Midbrain (tissue), 1 donor: ENCODE measurements at places on chromosomes 3 and 15.

DNA sequence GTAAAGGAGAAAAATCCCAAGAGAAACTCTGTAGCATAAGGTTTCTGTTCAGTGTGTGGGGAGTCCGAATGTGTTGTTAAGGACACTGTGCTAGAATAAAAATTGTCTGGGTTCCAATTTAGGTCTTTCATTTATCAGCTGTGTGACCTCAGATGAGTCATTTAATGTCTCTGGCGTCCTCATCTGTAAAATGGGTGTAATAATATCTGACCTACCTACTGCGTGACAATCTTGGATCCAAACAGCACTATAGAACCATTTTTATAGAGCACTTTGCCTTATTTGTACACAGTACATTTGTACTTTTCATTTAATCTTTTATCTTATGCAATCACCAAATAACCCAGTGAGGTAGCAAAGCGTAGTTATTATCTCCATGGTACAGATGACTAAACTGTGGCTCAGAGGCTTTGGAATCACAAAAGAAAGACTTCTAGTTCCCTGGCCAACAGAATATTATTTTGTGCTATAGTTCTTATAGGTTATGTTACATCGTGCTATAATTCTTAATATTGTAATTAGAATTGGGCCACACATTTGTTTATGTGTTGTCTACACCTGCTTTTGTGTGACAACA, 46.6 kb upstream of the TNIK start:
- no peak for DNase-seq

DNA sequence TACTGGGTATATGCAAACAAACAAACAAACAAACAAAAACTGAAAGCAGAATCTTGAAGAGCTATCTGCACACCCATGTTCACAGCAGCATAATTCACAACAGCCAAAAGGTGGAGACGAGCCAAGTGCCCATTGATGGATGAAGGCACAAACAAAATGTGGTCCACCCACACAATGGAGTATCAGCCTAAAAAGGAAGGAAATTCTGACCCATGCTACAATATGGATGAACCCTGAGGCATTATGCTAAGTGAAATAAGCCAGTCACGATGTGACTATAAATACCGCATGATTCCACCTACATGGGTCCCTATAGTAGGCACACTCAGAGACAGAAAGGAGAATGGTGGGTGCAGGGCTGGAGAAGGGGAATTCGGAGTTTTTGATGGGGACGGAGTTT, 24.1 kb downstream of the XPC start:
- no peak for DNase-seq

DNA sequence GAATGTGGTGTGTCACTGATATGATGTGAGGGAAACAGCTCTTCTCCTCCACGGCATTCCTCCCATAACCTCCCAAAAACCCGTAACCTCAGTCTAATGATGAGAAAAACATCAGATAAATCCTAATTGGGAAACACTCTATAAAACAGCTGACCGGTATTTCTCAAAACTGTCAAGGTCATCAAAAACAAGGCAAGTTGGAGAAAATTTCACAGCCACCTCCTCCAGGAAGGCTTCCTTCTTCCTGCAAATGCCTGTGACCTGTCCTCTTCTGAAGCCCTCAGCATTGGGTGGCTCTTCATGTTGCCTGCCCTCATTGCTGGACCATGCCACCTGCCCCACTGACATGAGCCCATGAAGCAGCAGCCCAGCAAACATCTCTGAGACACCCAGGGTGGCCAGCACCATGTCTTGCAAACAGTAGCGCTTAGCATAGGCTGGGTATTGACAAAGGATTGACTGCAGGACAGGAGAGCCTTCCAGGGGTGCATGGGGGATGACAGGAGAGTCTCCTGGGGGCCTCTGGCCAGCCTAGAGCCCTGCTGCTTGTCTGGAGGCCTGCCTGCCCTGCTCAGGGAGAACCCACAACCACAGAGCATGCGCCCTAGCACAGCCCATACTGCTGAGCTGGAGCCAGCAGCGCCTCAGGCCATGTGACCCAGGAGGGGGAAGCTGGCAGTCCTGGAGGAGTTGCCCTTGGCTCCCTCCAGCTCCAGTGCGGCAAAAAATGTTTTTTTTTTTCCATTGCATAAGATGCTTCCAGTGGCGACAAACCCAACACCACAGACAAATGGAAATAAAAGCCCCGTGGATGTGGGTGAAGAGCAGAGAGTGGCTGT, 49.7 kb downstream of the XXYLT1 start:
- DNase-seq: peak; percentile 31

GRCh38 chr15:52140646-52141045, 28.1 kb upstream of the BCL2L10 start:
- no peak for DNase-seq

DNA sequence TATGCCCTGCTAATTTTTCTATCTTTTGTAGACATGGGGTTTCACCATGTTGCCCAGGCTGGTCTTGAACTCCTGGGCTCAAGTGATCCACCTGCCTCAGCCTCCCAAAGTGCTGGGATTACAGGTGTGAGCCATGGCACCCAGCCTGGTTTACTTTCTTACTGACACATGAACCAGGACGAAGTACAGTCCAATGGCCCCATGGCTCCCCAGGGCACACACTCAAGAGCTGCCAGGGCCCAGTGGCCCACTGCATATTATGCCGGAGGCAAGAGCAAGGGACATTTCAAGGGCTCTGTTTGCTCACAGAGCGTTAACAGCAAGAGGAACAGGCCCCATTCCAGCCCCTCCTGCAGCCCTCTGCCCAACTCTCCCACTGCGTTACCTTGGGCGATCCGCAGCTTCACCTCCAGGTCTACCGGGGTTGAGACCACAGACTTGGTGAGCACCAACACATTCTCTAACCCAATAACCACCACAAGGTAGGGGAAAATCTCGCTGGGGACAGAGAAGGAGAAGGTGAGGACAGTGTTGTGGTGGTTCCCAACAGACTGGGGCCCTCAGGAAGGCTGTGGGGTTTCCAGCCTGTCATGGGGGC, 42.8 kb downstream of the PTPN23 start:
- no peak for DNase-seq

- DNase-seq: no peak
Observed at GRCh38 chr3:130979117-130979516, 47.5 kb downstream of the ASTE1 start.

DNA sequence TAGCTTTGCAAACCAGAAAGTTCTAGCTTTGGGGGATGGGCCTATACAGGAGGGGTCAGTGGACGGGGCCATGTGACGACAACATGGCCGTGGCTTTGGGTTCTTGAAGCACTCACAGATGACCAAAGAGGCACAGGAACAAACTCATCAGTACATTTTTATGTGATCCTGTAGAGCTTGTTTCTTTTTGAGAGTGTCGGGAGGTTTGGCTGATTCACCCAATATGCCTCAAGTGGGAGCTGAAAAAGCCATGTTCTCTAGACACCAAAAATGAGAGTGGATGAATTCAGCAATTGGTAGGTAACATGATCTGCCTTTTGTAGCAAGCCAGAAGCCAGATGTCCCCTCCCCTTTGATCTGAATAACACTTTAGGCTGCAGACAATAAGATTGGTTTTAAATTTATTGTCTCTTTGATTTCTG, 30.1 kb downstream of the GREM1 start:
- no peak for DNase-seq

DNA sequence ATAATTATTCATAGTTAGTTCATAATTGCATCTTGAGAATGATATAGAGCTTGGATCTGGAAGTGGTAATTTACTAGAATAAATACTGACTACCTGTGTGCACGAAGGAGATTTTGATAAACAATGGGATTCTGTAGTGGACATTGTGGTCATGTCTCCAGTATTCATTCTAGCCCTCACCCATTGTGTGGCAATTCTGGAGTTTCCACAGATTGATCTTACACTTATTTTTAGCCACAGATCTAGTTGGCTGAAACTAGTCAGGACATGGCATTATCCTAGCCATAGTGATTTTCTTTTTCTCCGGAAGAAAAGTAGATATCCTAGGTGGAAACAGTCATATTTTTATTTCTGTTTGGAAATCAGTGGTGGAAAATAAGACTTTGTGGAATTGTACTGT, 833.1 kb downstream of the NAALADL2 start:
- no peak for DNase-seq

- DNase-seq: no peak
Observed at GRCh38 chr3:135218304-135218703, 423.2 kb downstream of the EPHB1 start.

GRCh38 chr3:11651900-11652299, 8.2 kb upstream of the VGLL4 start:
- DNase-seq: peak; percentile 55

DNA sequence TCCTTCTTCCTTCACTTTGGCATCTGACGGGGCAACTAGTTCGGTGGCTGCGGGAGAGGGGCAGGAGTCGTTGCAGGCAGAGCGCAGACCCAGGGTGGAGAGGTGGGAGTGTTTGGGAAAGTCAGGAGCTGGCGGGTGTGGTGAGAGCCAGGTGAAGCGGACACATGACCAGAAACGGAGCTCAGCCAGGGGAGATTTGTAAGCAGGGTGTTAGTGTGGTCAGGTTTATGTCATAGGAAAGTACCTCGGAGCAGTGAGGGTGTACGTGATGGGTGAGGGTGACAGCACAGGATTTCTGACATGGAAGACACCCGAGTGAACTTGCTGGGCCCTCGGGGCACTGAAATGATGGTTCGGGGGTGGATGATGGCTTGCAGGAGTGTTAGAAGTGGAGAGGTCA, 247.4 kb upstream of the TPM1 start:
- no peak for DNase-seq

GRCh38 chr3:142117056-142117851, 32.1 kb downstream of the TFDP2 start:
- DNase-seq: no peak

- DNase-seq: no peak
Observed at GRCh38 chr3:108093616-108094015, 2.8 kb upstream of the CD47 start.

DNA sequence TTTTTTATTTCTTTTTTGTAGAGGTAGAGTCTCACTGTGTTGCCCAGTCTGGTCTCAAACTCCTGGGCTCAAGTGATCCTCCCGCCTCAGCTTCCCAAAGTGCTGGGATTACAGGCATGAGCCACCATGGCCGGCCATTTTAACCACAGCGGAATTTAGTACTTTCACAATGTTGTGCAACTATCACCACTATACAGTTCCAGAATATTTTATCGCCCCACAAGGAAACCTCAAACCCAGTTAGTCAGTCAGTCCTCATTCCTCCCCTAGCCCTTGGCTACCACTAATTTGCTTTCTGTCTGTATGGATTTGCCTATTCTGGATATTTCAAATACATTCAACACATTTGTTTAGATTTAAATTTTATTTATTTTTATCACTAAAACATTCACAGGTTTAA, 15.5 kb upstream of the HOMER2 start:
- DNase-seq: no peak

DNA sequence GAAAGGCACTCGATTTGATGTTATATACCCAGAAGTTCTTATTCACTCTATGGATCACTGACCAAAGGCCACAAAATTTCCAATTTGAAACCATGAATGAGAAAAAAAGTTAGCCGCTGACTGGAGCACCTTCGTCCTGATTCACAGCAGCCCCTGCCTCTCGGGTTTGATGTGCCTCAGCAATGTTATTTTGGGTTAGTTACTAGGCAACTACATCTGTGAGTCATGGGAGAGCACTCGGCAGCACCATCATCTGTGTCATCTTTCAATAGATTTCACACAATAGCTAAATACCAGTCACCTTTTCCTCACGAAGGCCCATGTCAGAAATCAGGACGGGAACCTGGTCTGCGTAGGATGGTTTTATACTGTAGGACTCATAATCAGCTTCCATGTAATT, 269.2 kb downstream of the ZBBX start:
- DNase-seq: no peak

DNA sequence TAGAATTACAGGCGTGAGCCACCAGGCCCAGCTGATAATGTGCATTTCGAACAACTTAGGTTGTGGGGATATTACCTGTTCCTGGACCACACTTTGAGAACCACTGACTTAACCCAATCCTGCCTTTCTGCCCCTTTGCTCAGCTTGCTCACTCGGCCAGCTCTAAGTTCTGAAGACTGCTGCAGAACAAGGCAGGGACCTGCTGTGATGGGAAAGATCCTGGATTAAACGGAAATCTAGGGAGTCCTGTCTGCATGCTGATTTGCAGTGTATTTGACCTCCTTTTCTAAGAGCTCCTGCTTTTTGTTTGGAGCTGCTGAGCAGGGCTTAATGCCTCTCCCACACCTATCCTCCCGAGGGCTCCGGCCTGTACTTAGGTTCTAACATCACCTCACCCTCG, 2.9 kb downstream of the LTK start:
- no peak for DNase-seq
